ENCODE measurements at places on chromosomes 2 and 18. TPM values are rescaled to one million over a fixed set of nuclear protein-coding genes. Genes with fewer than 3 reads are reported as not detected.

The IL1F10 gene
- not detected for total RNA-seq

The TP53I3 gene
- total RNA-seq: 40.8 TPM

- DNase-seq: no peak
Measured at GRCh38 chr2:86027196-86027921, 78.3 kb downstream of the POLR1A start.

- peak; percentile 27 for DNase-seq
Measured at GRCh38 chr2:112884869-112885505, 26.0 kb upstream of the IL37 start.
